Stimulated activated CD8-positive, alpha-beta memory T cell treated with anti-CD3 and anti-CD28 coated beads, Interleukin-4, amount 100 ng/mL, for 4 hours (primary cell): ENCODE measurements at places on chromosomes 2 and 18.

DNA sequence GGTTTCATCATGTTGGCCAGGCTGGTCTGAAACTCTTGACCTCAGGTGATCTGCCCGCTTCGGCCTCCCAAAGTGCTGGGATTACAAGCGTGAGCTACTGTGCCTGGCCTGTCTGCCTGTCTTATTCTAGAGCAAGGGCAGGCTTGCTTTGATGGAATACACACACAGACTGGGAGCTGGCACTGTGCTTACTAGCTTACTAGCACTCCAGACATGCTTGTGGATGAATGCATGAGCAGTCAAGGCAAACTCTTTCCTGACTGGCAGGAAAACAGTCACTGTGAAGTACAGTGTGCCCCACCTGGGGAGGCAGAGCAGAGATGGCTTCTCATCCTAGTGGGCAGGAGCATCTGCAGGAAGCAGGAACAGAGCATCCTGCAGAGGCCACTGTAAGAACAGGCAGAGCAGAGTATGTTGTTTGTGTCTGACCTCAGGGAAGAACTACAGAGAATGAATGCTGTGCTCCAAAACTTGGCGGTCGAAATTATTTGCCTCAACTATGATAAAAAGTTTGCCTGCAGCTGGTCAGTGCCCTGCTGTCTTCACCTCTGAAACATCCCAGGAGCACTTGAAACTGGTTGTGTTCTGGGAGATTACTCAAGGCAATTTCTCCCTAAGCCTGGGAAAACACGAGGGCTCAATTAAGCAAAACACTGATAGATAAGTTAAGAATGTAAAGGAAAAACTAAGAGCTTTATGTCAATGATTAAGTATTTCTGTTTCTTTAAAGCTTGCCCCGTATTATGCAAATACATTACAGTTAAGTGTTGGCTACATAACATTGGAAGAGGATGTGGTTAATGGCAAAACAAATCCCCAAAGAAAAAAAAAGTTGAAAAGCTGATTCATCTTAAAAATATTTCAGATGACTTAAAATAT, 102.4 kb downstream of the VAPA start:
- no peak for DNase-seq

DNA sequence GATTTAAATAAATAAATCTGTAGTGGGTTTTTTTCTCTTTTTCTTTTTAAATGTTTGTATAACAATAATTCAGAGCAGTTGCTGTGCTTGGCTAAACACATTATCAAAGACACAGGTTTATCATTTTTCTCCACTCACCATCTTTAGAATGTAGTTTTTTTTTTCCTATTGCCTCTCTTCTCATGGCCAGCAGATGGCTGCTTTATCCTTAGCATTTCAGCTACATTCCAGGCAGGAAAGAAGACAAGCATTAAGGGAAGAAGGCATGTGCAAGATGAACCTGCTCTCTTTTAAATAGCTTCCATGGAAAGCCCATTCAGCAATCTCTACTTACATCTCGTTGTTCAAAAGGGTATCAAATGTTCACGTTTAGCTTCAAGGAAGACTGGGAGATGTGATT, 42.6 kb downstream of the ARHGAP15 start:
- no peak for DNase-seq

DNA sequence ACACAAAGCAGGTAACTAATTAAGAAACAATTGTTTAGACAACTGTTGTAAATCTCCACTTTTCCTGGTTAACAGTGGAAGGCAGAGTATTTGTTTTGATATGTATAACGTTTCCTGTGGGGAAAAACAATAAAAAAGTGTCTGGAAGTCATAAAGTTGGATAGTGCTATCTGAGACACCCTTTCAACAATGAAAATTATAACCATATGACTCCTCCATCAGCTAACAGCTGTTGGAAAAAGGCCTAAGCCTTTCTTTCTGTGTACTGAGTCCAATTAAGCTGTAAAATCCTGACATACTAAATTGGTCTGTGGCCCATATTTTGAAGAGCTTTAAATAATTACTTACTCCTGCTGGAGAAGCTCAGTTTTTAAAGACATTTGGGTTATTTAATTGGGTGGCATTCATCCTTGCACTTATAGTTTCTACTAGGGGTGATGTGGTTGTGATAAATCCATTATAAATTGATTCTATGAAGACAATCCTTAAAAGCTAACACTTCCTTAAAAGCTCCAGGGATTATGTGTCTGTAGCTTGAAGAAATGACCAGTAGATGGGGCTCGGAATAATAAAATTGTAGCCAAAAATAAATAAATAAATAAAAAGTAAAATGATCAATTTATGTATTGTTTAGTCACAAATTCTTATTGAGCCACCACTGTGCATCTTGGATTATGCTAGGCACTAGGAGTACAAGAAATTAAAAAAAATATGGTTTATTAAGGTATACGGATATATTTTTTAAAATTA, 698.1 kb upstream of the NXPH2 start:
- DNase-seq = no peak

GRCh38 chr2:11069566-11070185, 85.6 kb upstream of the SLC66A3 start:
- DNase-seq = no peak

DNA sequence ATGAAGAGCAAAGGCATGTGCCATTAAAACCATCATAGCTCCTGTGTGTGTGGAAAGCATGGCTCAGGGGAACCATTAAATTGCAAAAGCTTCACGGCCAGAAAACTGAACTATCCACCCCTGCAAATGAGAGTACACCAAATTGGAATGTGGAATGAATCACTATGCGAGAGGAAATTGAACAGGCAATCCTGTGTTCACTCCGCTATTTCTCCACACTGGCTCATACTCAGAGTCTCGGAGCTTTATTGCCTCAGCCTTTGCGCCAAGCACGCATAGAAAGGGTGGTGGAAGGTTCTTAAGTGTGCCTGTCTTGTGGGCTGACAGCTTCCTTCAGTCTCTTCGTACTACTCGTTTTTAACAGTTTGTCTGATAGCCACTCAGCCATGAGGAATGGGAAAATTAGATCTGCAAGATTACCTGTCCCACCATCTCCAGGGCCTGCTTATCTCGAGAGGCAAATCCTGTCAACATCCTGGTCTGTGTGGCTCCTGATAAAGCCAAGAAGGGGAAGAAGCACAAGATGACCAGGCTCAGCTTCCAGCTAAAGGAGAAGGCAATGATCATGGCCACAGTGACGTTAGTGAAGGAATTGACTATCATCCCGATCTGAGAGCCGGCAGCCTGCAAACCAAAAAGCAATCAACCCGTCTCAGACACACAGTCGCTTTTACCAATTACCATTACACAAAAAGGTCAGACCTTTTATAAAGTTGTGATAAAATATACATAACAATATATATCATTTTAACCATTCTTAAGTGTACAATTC, 34.9 kb downstream of the G6PC2 start:
- DNase-seq = no peak

DNA sequence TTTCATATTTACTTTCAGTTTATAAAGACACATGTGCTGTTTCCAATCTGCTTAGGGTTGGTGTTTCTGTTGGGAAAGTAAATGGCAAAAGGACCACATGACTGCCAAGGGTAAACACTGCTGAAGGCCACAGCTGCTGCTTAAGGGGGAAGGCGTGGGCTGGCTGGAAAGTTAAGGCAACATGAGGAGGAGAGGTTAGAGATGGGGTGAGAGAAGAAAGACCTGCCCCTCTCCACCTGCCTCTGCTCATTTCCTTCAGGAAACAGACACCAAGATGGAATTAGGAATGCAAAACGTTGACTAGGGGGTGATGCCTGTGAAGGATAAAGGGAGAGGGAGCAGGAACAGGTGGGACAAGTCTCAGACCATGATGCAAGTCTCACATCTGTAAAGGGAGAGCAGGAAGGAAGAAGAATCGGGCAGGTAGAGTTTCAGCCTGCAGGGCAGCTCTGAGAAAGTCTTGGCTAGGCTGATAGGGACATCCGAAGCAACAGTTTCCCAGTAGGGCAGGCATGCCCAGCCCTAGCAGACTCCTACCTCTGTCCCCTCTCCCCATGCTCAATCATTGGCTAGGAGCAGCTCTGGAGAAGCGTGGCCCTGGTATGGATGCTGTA, 86.0 kb downstream of the CDC42EP3 start:
- peak; percentile 28 for DNase-seq

GRCh38 chr2:168181825-168182224, 65.6 kb downstream of the STK39 start:
- no peak for DNase-seq

GRCh38 chr18:26706911-26707351, 158.6 kb downstream of the AQP4 start:
- DNase-seq = no peak
